ENCODE measurements at places on chromosomes 5 and 9. TPM values are rescaled to one million over a fixed set of nuclear protein-coding genes. Genes with fewer than 3 reads are reported as not detected.

DNA sequence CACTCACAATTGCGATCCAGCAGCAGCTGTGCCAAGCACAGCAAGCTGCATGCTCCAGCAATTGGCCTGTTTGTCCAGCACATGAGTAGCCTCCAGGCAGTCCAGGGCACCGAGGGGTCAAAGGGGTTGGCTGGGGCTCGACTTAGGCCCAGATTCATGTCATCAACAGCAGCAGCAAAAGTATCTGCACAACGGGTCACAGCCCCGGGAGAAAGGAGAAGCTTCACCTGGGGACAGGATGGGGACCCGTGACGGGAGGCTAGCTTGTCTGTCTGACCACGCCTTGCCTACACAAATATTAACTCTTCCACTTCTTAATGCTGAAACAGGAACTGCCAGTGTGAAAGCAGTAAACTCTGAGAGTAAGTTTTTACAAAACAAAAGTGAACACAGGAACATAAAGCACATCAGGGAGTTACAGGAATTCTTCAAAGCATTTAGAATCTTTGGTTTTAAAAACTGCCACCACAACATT lies 191.2 kb downstream of the PIK3R1 start:
- DNase-seq: no peak

DNA sequence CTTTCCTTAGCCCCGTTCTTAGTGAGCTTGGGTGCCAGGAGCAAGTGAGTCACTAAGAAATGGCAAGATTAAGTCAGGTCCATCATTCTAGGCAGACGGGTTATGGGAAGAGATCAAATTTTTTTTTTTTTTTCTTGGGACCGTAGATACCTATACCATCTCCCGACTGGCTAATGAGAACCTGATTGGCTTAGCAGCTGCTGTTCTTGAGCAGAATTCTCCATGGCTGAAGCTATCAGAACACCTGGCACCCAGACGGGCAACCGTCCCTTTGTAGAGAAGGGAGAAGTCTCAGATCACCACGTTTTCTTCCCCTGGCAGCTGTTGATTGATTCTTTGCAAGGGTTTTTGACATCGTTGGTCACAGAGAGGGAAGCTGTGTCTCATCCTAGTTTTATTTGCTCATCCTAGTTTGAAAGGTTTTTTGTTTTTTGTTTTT lies 78.6 kb downstream of the AOPEP start:
- DNase-seq: no peak

Gene IL4
- not detected for total RNA-seq

GRCh38 chr5:57862942-57863341 lies 380.3 kb upstream of the ACTBL2 start:
- DNase-seq: no peak

DNA sequence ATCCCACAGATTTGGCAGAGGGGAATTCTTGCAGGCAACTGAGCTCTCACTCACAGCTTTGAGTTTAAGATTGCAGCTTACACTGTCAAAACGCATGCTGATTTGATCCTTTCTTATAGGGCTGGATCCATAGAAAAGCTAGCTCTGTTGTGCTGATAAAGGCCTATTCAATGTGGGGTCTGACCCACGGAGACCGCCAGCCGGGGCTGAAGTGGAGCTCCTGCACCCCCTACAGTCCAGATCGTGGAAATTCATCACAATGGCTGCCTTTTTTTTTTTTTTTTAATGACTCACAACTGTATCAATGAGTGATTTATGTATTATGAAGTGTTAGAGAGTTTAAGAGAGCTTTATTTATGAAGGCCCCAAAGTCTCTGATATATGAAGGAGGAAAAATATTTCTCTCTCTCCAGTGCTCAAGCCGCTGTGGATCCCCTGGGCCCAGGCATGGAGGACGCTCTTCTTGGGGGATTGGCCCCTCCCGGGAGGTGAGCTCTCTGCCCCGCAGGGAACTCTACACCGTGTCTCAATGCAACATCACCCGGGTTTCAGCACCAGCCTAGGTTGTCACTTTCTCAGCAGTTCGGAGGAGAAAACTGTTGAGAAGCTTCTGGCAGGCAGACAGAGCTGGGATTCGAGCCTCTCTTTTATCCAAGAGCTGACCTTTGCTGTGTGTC lies 700.2 kb downstream of the IRX1 start:
- no peak for DNase-seq

DNA sequence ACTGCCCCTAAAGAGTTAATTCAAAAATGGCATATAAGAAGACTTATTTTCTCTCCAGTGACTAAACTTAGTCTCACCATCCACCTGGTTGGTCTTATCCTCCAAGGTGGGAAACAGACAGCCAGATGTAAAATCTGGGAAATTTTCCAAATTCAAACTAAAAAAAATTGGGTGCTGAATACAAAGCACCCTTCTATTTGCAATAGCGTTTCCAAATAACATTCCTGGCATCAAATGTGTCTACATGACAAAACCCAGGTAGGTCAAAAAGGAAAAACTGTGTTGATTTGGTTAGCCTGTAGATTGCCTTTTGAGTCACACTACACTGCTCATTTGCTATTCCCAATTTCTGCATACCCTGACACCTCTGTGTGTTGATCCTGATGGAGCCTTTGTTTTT lies 252.2 kb downstream of the NR2F1-AS1 start:
- no peak for DNase-seq

DNA sequence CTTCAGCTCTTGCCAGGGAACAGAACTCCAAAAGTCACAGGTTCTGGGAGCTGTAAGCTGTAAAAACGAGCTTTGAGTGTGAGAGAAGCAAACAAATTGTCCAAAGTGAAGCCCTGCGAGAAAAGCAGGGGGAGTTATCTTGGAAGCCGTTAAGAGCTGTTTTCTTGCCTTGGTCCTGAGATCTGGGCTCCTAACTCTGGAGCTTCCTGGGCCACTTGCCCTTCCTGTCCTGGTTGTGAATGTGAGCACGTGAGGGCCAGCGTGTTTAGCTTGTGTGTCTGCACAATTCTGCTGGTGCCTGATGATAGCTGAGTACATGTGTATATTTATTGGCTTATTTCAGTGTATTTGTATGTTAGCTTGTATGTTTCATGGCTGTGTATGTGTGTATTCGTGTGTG lies 40.5 kb downstream of the DAB2IP start:
- DNase-seq: no peak

DNA sequence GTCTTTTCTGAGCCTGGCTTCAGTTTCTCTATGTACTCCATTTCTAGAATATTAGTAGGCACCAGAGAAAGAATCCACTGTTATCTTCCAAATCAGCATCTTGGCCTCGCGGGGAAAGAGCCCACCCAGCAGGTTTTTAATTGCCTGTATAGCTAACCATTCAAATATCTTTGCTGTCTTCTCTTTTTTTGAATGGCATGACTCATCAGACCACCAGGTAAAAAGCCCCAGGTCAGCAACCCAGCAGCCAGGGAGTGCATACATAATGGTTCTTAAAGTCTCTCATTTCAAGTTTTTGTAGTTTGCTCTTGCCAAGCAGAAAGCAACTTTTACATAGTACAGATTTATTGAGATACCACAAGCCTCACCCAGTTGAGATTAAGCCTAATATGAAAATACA lies 50.7 kb downstream of the TMEM167A start:
- no peak for DNase-seq

Gene SERF1A
- 5.0 TPM for total RNA-seq

Gene TEK
- total RNA-seq: 65.6 TPM

Gene IL13
- total RNA-seq: not detected

DNA sequence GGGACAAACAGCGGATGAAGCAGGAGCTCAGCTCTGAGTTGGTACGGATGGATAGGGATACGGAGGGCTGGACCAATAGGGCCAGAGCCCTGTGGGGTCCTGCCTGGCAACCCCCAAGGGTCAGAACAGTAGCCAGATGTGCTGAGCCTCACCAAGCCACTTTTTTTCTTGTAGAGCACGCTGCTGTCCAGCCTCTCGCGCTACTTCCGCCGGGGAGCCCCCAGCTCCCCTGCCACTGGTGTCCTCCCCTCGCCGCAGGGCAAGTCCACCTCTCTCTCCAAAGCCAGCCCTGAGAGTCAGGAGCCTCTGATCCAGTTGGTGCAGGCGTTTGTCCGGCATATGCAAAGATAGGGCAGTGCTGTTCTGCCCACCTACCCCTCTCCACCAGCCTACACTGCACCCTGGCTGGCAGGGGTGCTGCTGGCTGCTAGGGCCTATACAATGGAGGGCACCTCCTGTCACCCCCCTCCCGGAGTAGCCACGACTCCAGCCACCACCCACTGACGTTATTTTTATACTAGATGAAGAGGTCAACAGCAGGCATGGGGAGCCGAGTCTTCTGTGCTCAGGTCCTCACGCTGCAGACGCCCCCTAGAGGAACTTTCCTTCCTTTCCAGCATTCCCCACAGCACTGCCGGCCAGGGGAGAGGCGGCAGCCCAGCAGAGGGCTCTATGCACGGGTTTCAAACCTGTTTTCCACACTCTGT lies 21.6 kb downstream of the SH3GLB2 start:
- DNase-seq: no peak

GRCh38 chr9:6777213-6777902 lies 19.6 kb downstream of the KDM4C start:
- no peak for DNase-seq

- DNase-seq: no peak
These were observed 209.0 kb downstream of the TTLL11 start for GRCh38 chr9:121884057-121884541.

GRCh38 chr5:146068206-146068605 lies 37.2 kb downstream of the PLAC8L1 start:
- no peak for DNase-seq

DNA sequence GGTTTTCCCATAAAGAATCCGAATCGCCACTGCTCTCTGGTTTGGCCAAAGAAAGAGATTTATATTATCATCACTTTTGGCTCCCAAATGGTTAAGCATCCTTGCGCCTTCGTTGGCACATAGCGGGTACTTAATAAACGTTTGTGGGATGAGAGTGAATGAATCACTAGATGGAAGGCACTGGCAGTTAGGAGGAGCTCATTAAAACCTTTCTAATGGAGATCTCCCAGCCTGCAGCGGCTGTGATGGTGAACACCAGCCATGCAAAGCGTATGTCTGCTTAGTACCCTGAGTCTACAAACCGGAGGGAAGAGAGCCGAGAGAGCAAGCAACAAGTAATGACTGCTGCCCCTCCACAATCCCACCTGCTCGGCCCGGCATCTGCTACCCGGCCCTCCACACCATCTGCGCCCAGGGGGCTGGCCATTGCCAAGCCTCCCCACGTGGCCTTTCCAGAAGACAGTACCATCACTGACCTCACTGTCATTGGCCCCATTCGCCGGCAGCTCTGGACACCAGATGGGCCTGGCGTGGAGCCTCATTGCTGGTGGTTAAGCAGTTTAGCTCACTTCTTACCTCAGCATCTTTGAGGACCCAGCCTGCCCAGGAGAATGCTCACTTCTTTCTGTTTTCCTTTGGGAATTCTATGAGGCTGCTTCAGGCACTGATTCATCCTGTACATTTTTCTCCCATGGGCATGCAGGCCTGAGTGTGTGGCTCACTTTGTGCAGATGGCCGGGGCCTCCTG lies 39.3 kb upstream of the ANKRD33B start:
- DNase-seq: no peak

DNA sequence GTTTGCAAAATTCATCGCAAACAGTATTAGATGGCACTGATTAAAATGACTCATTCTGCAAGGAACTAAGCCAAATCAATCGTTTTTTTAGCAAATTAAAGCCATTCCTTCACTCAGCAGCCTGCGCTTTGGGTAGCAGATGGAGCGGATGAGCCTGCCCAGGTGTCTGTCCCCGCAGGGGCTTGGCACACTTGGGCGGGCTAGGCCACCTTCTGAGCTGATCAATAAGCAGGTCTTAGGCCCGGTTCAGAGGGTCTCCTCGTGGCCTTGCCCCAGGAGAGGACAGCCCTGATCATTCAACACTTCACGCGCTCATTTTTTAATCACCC lies 78.0 kb upstream of the FCN1 start:
- no peak for DNase-seq

GRCh38 chr5:80963966-80964481 lies 3.9 kb downstream of the RASGRF2 start:
- no peak for DNase-seq

DNA sequence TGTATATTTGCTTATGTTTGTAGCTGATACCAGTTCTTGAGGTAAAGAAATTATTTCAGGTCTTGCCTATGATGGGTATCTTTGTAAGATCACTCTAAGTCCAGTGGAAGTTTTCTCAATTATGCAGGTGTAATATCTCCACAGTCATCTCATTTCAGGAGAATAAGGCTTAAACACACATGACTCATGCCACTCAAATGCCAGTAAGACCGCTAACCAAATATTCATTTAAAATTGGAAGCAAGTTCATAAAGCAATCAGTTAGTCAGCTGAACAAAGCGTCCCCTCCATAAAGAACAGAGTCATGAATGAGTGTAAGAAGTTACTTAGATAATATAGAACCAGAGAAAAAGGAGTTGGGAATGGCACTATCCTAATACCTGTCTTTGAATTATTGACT lies 248.7 kb downstream of the LURAP1L start:
- no peak for DNase-seq

DNA sequence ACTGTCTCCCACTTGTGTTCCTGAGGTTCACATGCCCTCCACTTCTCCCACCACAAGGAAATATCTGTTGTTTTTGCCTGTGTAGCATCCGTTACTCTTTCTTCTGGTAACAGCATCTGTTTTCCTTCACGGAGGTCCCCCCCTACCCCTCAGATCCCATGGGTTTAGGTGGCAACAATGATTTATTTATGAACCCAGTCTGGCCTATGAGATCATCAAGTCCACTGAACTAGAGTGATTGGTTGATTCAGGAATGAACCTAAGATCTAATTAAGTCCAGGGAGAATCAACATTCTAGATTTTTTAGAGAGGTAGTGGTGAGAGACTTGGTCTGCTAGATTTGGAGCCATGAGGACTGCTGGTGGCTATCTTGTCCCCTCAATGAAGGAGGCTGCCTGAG lies 166.8 kb downstream of the NR3C1 start:
- no peak for DNase-seq

GRCh38 chr9:10032166-10032565 lies 580.6 kb downstream of the PTPRD start:
- no peak for DNase-seq

DNA sequence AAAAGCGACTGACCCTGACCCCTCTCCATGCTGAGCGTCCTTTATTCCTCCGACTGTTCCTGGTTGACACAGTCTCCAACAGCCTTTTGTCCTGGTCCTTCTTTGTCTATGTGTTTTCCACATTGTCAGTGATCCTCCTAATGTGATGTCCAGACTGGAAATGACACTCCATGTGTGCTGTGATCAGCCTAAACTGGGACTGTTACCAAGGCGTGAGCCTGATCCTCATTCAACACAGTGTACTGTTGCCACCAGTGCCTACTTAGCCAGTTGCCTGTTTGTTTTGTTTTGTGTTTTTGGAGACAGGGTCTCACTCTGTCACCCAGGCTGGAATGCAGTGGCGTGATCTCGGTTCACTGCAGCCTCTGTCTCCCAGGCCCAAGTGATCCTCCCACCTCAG lies 192.1 kb downstream of the GOLPH3 start:
- DNase-seq: no peak

Gene FGF18
- 7.5 TPM for total RNA-seq

Gene CFAP157
- total RNA-seq: not detected

Gene FGFR4
- total RNA-seq: 2.7 TPM

DNA sequence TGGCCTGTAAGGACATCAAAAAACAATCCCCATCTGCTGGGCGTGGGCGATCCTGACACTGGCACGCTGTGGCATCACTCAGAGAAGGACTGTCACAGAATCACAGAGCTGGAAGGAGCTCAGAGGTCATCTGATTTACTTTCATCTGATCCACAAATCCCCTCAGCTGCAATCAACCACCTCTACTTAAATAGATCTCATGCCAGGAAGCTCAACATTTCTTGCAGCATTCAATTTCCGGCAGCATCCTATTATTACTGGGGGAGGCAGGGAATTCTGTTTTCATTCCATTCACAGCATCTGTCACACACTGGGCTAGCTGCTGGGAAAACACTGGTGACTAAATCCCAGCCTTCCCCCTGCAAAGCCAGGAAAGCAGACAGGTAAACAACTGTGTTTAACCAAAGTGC lies 38.3 kb downstream of the RETREG1 start:
- DNase-seq: no peak

All from omental fat pad (tissue), 4 donors.